ENCODE measurements at places on chromosomes 7 and 10.

DNA sequence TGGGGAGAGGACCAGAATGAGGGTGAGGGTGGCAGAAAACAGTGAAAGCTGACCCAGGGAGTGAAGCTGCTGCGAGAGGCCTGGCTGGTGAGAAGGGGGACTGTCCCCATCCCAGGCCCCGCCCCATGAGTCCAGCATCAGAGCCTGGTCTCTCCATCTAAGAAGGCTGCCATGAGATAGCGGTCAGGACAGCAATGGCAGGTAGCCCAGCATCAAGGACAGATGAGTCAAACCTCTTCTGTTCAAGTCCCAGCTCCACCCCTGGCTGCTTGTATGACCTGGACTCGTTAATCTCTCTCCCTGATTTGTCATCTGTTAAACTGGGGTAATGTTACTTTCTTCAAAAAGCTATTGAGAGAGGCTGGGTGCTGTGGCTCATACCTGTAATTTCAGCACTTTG lies 22.2 kb downstream of the GPNMB start:
- DNase-seq: no peak

DNA sequence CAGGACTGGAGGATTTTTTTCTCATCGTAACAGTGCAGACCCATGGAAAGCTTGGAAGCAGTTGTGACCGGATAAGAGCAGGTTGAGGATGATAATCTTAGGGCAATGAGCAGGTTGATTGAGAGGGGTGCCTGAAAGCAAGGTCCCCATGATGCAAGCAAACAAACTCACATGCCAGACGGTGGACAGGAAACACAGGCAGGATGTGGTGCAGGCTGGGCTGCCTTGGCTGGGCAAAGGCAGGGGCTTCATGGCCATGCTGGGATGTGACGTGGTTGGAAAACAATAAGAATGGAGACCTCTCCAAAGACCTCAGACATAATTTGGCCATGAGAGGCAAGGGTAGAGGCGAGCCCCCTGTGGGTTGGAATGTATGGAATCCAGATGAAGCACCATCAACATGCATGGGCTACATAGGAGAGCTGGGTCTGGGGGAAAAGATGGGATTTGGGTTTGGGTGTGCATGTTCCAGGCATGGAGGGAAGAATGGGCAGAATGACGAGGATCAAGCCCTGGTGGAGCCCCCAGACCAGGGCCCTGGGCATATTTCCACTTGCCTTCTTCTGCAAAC lies 58.3 kb downstream of the IKZF1 start:
- DNase-seq: no peak

GRCh38 chr10:132142396-132143161 lies 44.2 kb upstream of the DPYSL4 start:
- DNase-seq: peak; percentile 78

DNA sequence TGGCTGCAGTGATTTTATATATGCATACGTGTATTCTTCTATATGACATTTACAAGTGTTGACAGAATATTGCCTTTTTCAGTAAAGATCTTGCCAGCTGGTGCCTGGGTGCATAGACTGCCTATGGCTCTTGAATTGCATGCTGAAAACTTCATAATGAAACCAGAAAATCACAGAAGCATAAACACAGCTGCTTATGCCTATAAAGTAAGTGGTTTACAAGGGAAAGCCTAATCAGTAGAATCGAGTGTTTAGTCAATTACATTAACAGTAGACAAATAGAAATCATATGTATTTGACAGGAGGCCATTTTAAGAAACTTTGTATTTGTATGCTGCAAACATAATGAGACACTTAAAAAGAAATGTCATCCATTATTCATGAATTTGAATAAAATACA lies 82.5 kb downstream of the TMEM168 start:
- no peak for DNase-seq

DNA sequence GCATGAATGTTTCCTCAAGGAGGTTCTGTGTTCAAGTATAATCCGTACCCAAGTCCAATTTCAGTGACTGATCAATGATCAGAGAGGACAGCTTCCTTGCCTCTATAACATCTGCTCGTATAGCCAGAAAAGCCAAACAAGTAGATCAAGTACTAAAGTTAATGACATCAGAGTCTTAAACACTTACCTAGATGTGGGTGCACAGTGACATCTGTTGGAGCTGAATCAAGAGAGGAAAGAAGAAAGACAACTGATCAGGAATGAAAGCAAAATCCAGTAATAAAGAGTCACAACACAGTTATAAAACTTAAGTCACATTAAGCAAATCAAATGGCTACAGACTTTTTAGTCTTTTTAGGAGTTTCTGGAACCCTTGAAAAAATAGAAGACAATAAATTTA lies 236.5 kb downstream of the RELN start:
- peak; percentile 32 for DNase-seq

GRCh38 chr7:143214789-143215679 lies 6.8 kb upstream of the TAS2R40 start:
- DNase-seq: peak; percentile 79
